Occipital lobe (tissue), 3 donors: ENCODE measurements at places on chromosomes 6 and 20.

- no peak for DNase-seq
These were observed 753 bp upstream of the PERP start for GRCh38 chr6:138107752-138108592.

GRCh38 chr6:89482126-89482525 is 49.2 kb downstream of the ANKRD6 start:
- no peak for DNase-seq

- DNase-seq = no peak
These were observed 4.0 kb downstream of the SOX18 start for GRCh38 chr20:64045346-64046011.

GRCh38 chr6:154380741-154381140 is 24.1 kb upstream of the IPCEF1 start:
- no peak for DNase-seq

GRCh38 chr20:14700639-14700960 is 363.2 kb upstream of the FLRT3 start:
- DNase-seq = no peak

DNA sequence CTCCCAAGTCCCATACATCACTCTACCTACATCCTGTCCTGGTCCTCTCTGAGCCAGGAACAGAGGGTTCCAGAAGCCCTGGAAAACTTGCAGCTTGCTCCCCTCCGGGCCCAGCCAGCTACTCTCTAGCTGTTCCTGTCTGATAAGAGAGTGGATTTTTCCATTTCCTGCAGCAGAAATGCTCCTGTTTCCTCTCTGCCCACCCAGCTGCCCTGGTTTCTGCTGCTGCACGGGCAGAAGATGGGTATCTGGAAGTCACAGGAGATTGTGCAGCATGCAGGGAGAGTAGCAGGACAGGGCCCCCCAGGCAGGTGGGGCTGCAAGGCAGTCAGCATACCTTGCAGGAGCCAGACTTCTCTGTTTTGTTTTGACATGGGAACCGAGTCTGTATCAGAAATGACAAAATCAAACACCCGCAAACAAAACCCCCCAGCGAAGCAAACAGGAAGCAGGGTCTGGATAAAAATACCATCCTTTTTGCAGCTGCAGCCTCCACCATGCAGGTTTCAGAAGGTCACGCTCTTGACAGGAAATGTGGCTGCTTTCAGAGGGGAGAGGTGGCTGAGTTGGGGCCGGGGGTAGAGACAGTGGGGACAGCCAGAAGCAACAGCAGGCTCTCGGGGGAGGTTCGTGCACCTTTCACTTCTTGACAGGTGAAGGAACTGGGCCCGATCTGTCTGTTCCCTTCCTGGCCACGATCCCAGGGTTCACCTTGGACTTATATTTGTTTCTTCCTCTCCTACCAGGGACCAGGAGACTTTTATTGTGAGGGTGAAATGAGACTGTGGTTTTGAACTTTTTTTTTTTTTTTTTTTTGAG is 50.8 kb upstream of the FAM83D start:
- DNase-seq = peak; percentile 61

- DNase-seq = no peak
These were observed 35.6 kb downstream of the GSS start for GRCh38 chr20:34920055-34920454.

DNA sequence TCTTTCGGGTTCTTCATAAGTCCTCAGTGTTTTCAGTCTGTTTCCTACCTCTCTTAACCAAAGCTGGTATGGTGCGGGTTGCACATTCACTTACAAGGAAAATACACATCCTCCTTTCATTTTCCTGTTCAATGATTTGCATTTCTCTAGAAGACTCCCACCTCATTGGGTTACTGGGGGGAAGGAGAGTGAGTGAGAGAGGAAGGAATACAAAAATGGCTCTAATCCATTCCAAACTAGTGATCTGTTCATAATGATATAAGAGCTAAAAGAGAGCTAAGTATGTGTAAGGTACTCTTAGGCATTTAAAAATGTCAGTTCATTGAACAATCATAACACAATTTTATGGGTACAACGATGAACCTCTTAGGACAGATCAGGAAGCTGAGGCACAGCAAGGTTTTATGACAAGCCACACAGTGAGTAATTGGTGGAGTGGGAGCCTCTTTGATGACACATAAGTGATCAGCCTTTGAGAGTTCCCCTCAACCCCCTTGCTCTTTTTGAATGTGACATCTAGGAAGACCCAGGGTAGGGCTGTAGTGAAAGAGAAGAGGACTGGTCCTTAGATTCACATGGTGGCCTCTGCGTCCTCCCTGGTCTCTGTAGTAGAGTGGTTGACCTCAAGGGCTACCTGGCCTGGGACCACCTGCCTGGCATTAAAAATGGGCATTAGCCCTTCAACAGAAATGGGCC is 328.4 kb upstream of the SOX4 start:
- no peak for DNase-seq

- DNase-seq = no peak
These were observed 11.8 kb downstream of the FAM110A start for GRCh38 chr20:845226-845868.

- DNase-seq = no peak
These were observed 201.4 kb downstream of the PTPRT start for GRCh38 chr20:42988319-42988718.

- no peak for DNase-seq
These were observed 14.3 kb upstream of the FAM135A start for GRCh38 chr6:70398783-70399728.

GRCh38 chr6:44556046-44556445 is 168.5 kb downstream of the CDC5L start:
- no peak for DNase-seq

DNA sequence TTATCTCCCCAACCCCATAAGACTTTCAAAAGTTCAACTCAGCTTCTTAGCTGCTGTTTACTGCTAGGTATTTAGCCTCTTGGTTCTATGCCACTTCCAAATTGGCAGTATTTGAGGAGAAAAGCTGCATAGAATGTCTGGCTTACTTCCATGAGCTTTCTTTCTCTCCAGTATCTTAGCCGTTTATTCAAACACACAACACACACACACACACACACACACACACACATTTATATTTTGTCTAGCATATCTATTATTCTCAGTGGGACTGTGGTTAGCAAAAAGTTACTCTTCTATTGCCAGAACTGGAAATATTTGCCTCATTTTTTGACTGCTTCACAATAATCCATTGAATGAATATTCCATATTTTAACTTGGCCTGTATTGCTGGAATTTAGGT is 634.2 kb upstream of the IMPG1 start:
- DNase-seq = no peak

GRCh38 chr6:24125980-24126379 is at the start of gene NRSN1:
Gene NRSN1 (plus strand): TSS chr6:24126215. CDS start chr6:24134328, 8,113 bp downstream.
- peak; percentile 65 for DNase-seq

DNA sequence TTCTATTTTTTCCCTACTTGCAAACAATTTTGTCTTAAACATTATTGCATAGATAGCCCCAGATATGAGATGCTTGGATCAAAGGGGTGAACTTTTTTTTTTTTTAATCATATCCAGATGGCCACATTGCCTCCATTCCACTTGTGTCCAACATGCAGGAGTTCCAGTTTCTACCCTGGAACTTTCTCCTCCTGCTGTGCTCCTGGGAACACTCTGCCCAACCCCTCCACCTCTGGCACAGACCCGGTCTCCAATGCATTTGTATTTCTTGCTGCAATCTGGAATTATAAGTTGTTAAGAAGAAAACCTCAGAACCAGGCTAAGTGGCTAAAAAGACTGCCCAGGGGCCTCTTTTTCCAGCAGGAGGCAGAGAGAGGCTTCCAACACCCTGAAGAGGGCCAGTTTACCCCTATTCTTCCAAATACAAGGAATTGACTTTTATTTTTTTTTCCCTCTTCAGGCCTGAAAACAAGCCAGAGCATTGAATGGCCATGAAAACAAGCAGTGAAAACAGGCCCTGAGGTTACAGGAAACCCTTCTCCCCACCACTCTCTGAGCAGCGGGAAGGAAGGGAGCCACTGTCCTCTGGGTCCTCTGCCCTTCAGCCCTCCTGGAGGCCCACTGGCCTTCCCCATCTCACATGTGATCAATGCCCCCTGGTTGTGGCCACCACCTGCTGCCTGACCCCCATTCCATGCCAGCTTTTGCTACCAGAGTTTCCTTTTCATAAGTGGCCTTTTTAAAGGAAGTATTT is 44.3 kb downstream of the PDYN start:
- DNase-seq = no peak

DNA sequence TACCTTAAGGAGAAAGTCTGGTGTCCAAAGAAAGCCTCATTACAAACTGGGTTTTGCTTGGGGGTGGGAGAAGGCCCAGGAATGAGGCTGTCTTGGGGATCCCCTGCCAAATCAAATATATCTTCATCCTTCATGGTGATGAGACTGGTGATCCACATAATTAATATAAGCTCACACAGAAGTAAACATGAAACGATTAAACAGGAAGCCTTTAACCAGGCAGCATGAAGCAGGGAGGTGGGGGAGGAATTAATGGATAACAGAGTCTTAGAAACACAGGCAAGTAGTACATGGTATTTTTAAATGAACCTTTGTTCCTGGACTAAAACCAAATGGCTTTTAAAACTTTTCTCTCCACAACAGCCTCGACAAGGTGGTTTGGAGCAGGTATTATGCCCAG is 437.5 kb downstream of the TFAP2A start:
- no peak for DNase-seq

DNA sequence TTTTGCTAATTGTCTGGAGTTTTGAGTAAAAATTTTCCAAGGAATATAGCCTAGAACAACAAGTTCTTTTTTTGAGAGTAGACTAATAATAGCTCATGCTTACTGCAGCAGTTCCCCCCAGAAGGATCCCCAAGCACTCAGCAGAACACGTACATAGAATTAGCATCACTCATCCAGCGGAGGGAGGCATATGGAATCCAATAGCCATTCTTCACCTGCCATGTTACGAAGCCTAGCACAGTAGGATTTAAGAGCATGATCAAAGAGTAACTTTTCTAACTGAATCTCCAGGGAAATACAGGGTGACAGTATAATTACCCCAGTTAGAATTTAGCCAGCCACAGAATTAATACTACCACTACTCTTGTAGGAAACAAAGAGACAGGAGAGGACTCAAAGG is 511.7 kb upstream of the NOX3 start:
- DNase-seq = no peak

DNA sequence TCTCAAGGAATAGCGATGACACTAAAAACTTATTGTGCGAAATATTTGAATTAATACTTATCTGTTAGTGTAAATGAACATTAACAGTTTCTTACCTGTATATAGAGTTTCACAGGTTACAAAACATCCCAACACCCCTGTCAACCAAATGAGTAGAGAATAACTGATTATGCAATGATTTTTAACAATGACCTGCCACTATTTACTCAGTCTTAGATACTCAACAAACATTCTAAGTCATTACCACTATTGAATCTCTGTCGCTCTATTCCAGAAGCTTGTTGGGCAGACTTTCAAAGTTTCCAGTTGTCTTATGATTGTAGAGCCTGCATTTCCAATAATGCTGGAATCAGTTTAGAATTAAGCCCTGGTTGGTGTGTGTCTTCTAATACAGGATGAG is 85.5 kb downstream of the RNF182 start:
- no peak for DNase-seq

GRCh38 chr6:7542065-7542873 is 798 bp downstream of the DSP start:
- DNase-seq = no peak

GRCh38 chr6:87330961-87331360 is 1.9 kb upstream of the GJB7 start:
- DNase-seq = no peak

GRCh38 chr6:49336514-49337131 is 126.4 kb downstream of the MMUT start:
- no peak for DNase-seq

GRCh38 chr6:112154711-112155110 is 67.3 kb downstream of the FAM229B start:
- DNase-seq = no peak

DNA sequence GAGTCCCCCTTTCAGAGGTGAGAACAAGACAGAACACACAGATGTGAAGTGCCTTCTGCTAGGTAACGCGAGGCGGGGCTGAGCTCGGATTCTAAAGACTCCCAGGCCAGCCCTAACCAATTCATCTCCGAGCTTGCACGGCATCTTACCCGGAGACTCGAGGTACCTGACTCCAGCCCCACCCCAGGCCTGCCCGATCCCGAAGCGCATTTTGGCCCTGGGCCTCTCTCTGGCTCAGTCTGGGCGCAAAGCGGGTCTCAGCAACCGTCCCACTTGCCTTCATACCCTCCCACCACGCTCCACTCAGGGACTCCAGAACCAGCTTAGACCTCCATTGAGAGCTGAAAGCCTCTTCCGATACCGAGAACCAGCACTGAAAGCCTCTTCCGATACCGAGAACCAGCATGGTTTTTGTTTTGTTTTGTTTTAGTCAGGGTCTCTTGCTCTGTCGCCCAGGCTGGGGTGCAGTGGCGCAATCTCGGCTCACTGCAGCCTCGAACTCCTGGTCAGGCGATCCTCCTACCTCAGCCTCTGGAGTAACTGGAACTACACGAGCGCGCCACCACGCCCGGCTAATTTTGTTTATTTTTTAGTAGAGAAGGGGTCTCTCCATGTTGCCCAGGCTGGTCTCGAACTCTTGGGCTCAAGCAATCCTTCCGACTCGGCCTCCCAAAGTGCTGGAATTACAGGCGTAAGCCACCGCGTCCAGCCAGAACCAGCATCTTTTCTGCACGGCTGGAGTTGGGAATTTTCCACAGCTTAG is 557 bp upstream of the DYNLRB1 start:
- peak; percentile 68 for DNase-seq

DNA sequence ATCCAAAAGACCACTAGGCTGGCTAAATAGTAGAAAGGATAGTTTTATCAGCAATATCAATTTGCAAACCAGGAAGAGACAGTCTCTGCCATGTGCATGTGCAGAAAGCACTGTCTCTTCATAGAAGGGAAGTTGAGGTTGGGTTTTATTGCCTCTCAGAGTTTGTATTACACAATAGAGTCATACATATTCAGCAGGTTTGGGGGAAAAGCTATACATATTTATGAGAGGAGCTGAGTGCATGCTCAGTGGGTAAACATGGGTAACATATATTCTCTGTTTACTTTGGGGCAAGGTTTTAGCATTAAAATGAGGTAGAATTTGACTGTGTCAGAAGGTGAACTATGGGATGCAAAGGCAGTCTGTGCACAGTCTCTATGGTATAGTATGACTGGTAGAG is 14.9 kb downstream of the TMEM170B start:
- no peak for DNase-seq

- no peak for DNase-seq
These were observed 279.6 kb upstream of the SULF2 start for GRCh38 chr20:48064929-48065328.

- DNase-seq = no peak
These were observed 200.0 kb downstream of the MANEA start for GRCh38 chr6:95777338-95777737.

- DNase-seq = no peak
These were observed 29.6 kb downstream of the PCNA start for GRCh38 chr20:5090191-5090590.

- DNase-seq = no peak
These were observed 1.1 kb downstream of the SLC22A23 start for GRCh38 chr6:3455569-3456394.
